DMS153 (cell line): ENCODE measurements at places on chromosomes 1 and 21.

DNA sequence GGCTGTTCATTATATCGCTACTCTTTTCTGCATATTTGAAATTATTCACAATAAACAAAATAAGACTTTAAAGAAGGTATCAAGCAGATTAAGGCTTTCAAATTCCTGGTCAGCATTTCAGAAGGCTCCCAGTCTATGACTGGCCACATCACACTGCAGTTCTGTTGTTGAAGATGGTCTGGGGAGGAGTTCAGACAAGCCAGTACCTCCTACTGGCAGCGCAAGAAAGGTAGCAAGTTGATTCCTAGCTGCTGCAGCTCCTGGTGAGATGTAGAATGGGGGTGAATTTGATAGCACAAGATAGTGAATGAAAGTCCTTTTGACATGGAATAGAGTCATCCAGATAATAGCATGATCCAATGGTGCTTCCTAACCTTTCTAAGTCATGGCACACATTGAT, 88.2 kb upstream of the BEND5 start:
- no peak for DNase-seq

DNA sequence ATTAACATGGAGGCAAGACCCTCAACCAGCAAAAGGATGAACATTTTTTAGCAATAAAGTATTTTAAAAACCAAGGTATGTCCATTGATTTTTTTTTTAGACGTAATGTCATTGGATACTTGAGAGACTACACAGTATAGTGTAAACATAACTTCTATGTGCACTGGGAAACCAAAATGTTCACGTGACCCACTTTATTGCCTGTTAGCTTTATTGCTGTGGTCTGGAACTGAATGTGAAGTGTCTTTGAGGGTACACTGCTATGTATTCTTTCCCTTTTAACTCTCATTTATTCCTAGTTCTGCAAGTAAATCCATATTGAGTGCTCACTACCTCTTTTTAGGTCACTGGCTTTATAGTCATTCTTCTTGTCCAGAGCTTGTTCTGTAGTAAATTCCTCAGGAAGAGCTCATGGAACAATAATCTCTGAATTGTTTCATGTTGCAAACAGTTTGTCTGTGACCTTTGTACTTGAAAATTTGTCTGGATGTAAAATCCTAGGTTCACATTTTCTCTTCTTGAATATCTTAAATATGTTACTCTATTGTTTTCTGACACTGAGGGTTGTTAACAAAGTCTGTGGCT, 20.6 kb downstream of the ABCD3 start:
- DNase-seq, result peak; percentile 41

DNA sequence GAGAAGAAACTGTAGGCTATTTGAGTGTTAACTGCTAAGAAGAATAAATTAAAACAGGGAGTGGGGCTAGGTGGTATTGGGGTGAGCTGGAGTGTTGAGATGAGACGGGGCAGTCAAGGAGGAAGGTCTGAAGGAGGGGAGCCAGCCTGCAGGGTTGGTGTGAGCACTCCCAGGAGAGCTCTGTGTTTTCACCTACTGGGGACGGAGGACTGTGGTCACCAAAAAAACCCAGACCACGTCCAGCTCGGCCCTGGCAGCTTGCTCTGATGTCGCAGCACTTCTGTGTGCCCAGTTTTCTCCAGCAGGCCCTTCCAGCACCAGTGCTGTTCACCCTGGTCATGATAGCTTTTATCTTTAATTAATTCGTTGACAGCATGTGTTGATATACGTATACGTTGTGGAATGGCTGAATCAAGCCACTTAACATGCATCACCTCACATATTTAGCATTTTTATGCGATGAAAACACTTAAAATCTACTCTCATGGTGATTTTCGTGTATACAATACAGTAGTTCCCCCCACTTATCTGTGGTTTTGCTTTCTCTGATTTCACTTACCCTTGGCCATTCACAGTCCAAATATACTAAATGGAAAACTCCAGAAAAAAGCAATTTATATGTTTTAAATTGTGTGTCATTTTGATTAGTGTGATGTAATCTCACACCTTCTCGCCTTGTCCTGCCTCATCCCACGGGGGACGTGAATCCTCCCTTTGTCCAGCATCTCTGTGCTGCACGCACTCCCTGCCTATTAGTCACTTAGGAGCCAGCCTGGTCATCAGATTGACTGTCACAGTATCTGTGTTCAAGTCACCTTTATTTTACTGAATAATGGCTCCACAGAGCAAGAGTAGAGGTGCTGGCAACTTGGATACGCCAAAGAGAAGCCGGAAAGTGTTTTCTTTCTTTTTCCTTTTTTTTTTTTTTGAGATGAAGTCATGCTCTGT, 12.3 kb downstream of the FAM3B start:
- DNase-seq, result no peak

GRCh38 chr1:216261631-216262030, 161.6 kb downstream of the USH2A start:
- DNase-seq, result no peak

- DNase-seq, result no peak
Measured at GRCh38 chr21:41877901-41878830, 978 bp downstream of the PRDM15 start.

- DNase-seq, result no peak
Measured at GRCh38 chr1:85607921-85608265, 27.3 kb downstream of the CCN1 start.

- no peak for DNase-seq
Measured at GRCh38 chr1:3307359-3307758, 147.1 kb upstream of the ARHGEF16 start.

DNA sequence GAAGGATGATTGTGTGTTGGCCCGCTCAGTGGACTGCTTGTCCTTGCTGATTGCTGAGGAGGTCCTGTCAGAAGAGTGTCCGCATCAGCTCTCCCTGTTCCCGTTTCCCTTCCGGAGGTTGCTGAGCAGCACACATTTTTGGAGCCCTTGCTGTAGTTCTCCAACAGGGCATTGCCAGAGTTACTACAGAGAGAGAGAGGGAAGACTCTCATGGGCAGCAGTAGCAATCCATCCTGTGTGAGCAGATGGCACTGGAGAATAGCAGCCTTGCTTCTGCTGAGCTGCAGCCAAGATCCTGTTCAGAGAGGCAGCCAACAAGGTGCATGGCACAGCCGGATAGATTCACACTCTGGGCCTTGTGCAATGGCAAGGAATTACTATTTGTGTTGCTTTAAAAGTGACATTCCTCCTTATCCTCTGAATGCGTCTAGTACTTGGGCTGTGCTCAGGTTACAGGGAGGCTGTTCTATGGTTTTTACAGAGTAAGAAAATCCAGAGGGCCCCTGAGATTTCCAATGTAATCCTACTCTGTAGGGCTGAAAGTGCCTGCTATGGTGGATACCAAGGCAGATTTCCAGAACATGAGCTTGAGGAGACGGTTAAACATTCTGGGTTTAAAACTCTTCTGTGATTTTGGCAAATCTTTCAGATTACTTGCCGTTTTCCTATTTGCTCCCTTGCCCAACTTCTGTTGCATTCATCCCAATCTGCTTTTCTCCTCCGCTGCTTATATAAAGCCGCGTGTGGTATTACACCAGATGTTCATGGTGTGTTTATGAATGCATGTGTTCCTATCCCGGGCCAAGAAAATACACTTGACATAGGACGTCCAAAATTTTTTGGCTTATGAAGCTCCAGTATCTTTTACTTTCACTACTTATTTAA, 27.4 kb downstream of the AK4 start:
- no peak for DNase-seq

- no peak for DNase-seq
Measured at GRCh38 chr1:226624526-226624925, 76.0 kb downstream of the STUM start.

- DNase-seq, result no peak
Measured at GRCh38 chr21:46221664-46222435, 6.7 kb downstream of the LSS start.

- DNase-seq, result no peak
Measured at GRCh38 chr1:94754570-94754969, 65.6 kb upstream of the SLC44A3 start.

DNA sequence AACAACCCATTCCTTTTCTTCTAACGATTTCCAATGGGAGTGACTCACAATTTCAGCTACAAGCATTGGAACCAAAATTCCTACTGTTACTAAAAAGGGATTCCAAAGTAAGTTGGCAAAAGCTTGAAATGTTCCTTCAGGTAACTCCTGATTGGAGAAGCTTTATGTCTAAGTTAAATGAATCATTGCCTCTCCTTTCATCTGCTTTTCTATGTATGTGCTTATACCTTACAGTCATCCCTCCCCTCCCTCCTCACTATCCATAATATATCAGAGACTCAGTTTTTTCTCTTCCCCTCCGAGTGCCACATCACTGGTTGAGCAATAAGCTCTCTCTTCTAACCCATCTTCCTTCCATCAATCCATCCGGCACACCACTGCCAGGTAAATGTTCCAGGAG, 86.8 kb downstream of the TIAM1 start:
- no peak for DNase-seq

- no peak for DNase-seq
Measured at GRCh38 chr1:239233626-239234025, 152.7 kb upstream of the CHRM3 start.

- no peak for DNase-seq
Measured at GRCh38 chr1:151157067-151157531, 650 bp downstream of the TNFAIP8L2 start.

- DNase-seq, result no peak
Measured at GRCh38 chr1:167328816-167329483, 108.3 kb downstream of the POU2F1 start.
